Hypothalamus (tissue), 51 donors: ENCODE measurements at places on chromosomes 11 and 22.

GRCh38 chr22:39955675-39956074 is 4.5 kb upstream of the TMA7B start:
- DNase-seq = no peak

DNA sequence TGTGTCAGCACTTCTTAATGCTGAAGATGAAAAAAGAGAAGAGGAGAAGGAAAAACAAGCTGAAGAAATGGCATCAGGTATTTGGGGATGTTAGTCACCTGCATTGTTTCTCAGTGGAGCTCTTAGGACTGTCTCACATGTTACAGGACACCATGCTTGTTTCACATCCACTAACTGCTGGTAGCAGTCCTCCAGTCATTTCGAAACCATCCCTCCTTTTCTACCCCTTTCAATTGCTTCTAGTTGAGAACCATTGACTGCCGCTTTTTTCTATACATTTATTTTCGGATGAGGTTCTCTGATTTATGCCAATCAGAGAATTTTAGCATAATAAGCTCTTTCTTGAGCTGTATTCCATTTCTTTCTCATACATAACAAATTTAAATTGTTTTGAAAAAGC is 21.5 kb downstream of the BIRC2 start:
- DNase-seq = no peak

DNA sequence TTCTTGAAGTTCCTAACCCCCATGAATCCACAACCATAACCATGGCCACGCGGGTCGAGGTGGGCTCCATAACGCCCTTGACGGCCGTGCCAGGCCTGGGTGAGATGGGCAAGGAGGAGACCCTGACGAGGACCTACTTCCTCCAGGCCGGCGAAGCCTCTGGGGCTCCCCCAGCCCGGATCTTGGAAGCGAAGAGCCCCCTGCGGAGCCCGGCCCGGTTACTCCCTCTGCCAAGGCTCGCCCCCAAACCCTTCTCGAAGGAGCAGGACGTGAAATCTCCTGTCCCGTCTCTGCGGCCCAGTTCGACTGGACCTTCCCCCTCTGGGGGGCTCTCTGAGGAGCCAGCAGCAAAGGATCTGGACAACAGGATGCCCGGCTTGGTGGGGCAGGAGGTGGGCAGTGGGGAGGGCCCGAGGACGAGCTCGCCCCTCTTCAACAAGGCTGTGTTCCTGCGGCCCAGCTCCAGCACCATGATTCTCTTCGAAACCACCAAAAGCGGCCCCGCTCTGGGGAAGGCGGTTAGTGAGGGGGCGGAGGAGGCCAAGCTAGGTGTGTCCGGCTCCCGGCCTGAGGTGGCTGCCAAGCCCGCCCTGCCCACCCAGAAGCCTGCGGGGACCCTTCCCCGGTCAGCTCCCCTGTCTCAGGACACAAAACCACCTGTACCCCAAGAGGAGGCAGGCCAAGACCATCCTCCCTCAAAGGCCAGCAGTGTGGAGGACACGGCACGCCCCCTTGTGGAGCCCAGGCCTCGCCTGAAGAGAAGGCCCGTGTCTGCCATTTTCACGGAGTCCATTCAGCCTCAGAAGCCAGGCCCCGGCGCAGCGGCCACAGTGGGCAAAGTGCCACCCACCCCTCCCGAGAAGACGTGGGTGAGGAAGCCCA is 75.7 kb downstream of the KIAA1671 start:
- no peak for DNase-seq

DNA sequence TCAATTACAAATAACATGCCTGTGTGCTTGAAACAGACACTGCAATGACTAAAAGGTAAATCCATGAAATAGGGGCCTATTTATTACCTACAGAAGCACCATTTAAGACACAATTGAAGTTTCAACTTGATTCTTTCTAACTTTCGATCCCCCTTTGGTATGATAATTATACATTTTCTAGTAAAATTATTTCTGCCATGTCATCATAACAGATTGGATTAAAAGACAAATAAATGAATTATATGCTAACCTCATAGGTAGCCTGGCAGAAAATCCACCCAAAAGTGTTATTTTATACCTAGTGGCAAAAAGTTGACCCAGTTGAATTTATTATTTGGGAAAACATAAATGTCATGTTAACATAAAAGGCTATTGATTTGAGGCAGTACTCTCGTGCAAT is 241.1 kb downstream of the RAB38 start:
- no peak for DNase-seq

GRCh38 chr22:19178065-19178656 is 375 bp downstream of the SLC25A1 start:
- DNase-seq = no peak

GRCh38 chr11:96204366-96204659 is 138.7 kb downstream of the MAML2 start:
- DNase-seq = no peak

DNA sequence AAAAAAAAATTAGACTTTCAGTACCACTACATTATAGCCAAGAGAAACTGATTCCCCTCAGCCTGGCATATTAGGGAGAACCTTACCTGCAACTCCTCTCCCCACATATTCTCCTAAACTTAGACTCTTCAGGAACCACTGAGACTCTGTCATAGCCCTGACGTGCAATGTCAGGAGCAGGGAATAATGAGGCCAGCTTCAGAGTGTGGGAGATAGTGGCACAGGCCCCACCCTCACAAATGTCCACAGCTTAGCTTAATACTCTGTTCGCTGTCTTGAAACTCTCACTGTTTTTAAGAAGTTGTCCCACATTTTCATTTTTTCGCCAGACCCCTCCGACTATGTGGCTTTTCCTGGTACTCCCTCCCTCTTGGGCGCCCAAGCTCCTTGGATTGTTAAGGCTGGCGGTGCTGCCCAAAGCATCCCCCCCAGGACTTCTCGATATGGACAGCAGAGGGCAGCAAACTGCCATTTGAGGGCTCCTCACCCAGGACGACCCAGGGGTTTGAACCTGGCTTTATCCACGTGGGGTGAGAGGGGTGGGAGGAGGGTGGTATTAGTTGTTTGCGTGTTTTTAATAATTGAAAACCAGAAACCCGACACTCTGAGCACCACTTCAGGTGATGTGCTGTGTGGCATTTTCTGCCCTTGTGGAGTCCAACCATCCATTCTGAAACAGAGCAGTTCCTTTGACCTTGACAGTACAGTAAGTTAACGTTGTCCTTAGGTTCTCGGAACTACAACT is 45.2 kb upstream of the RASSF10 start:
- peak; percentile 52 for DNase-seq

DNA sequence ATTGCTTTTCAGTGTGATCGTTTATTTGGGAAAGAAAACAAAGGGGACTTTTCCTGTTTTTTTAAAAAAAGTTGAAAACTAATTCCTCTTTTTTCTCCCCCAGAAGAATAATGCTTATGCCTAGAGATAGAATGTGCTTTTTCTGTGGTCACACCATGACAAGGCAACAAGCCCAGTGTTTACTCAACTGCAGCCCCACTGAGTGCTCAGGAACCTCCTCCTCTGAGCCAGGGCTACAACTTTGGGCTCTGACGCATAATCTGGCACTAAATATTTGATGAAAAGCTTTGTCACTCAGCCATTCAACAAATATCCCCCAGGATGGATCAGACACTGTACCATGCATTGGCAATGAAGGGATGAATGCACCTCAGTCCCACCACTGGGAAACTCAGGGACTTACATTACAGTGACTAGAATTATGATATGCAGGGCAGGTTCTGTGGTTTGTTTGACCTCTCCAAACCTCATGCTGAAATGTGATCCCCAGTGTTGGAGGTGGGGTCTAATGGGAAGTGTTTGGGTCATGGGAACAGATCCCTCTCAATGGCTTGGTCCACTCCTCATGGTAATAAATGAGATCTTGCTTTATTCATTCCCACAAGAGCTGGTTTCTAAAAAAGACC is 155.9 kb downstream of the CCDC34 start:
- no peak for DNase-seq

- no peak for DNase-seq
Measured at GRCh38 chr22:36658900-36659299, 44.7 kb downstream of the CACNG2 start.

- DNase-seq = no peak
Measured at GRCh38 chr11:112745973-112746372, 215.2 kb upstream of the NCAM1 start.

- no peak for DNase-seq
Measured at GRCh38 chr11:70642266-70642665, 243.9 kb downstream of the CTTN start.

- DNase-seq = no peak
Measured at GRCh38 chr11:20226933-20227332, 66.7 kb upstream of the DBX1 start.

DNA sequence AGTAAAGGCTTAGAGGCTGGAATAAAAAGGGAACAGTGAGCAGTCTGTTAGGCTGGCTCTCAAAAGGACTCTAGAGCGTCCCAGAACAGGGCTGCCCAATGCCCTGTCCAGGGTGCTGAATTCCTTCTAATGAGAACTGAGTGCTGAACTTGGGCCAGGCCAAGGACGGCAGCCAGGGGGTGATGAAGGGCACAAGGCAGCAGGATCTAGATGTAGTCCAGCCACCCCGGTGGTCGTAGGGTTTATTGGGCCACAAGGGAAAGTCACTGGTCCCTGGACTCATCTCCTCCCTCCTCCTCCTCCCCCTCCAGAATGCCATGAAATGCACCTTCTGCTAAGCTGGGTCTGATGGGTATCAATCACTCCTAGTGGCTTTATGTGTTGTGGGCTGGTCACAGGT is 19.2 kb downstream of the NPTXR start:
- peak; percentile 6 for DNase-seq

DNA sequence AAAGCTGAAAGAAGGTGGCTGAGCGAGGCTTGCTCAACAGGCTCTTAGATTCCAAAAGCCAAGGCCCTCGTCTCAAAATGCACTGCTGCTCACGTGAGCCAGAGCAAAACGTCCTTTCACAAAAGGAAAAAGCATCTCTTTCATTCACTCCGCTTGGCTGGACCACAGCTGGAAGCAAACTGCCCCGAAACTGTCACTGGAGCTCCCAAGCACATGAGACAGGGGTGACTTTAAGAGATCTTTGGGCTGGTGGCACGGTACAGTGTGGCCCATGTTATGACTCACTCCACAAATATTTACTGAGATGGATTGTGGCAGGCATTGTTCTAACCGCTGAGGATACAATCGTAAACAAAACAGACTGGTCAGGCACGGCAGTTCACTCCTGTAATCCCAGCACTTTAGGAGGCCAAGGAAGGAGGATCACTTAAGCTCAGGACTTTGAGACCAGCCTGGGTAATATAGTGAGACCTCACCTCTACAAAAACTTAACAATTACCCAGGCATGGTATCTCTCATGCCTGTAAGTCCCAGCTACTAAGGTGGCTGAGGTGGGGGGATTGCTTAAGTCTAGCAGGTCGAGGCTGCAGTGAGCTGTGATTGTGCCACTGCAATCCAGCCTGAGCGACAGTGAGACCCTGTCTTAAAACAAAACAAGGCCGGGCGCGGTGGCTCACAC is 3.6 kb downstream of the PLA2G6 start:
- peak; percentile 54 for DNase-seq

- DNase-seq = no peak
Measured at GRCh38 chr11:59818572-59818971, 8.0 kb upstream of the MRPL16 start.

GRCh38 chr11:107669191-107669740 is 42.6 kb downstream of the SLN start:
- DNase-seq = no peak

GRCh38 chr11:40882301-40882700 is 577.2 kb downstream of the LRRC4C start:
- DNase-seq = no peak

DNA sequence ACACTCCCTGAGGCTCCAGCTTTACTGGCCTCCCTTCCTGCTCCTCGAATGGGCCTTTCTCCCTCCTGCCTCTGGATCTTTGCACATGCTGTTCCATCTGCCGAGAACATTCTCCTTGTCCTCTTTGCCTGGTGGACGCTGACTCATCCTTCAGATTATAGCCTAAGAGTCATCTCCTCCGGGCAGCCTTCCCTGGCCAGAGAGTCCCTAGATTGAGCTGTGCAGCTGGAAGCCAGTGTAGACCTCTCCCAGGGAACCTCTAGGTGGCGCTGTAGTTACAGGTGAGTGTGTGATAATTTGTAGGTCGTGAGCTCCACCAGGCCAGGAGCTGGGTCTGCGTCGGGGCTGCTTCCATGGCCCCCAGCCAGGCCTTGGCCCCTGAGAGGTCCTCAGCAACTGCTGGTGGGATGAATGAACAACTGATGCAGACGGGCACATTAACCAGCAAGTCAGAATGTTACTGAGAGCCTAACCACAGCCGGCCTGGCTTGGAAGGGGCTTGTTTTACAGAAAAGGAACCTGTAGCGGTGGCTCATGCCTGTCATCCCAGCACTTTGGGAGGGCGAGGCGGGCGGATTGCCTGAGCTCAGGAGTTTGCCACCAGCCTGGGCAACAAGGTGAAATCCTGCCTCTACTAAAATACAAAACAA is 8.7 kb downstream of the PNPLA5 start:
- no peak for DNase-seq

- no peak for DNase-seq
Measured at GRCh38 chr11:22809893-22810292, 19.7 kb downstream of the SVIP start.

GRCh38 chr22:38069372-38070249 is 12.4 kb downstream of the PICK1 start:
- DNase-seq = peak; percentile 29

DNA sequence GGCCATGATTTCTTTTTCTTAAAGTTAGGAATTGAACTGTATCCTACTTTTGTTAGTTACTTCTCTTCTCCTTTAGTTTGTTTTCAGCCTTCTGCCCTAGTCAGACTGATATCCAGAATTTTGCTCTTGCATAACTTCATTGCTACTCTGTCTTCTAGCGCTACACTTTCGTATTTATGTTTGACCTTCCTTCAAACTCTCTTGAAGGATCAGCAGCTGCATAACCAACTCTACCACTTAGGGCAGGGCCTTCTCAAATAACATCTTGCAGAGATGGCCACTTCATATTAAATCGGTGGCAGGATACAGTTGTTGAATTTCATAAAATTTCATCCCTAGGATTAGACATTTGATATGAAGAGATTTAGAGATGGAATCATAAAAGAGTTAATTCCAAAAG is 43.9 kb downstream of the KDM2A start:
- no peak for DNase-seq

- DNase-seq = no peak
Measured at GRCh38 chr11:14622223-14622954, 21.2 kb upstream of the PDE3B start.

GRCh38 chr22:38793317-38793716 is 626 bp downstream of the DNAL4 start:
- no peak for DNase-seq

- DNase-seq = no peak
Measured at GRCh38 chr11:44661311-44661717, 65.4 kb upstream of the TSPAN18 start.

GRCh38 chr11:75602951-75603350 is 40.9 kb downstream of the SERPINH1 start:
- no peak for DNase-seq
